ENCODE measurements at places on chromosomes 11 and 22. TPM values are rescaled to one million over a fixed set of nuclear protein-coding genes. Genes with fewer than 3 reads are reported as not detected.

CCDC116 gene
- total RNA-seq, result 0.06 TPM

MS4A7 gene
- not detected for total RNA-seq

CSNK2A3 gene
- total RNA-seq, result 1.9 TPM

RAG2 gene
- not detected for total RNA-seq

WNT11 gene
- total RNA-seq, result 2.9 TPM

SGSM1 gene
- 1.1 TPM for total RNA-seq

C11orf52 gene
- 0.33 TPM for total RNA-seq

DCHS1 gene
- 0.15 TPM for total RNA-seq

TRIM29 gene
- 28.0 TPM for total RNA-seq

GRIA4 gene
- total RNA-seq, result not detected

MGAT3 gene
- 1.0 TPM for total RNA-seq

CRYBB2 gene
- 0.13 TPM for total RNA-seq

MS4A6E gene
- not detected for total RNA-seq

ZFTA gene
- total RNA-seq, result 4.7 TPM

WDR74 gene
- 80.4 TPM for total RNA-seq

H19 gene
- 10.4 TPM for total RNA-seq

TBX10 gene
- total RNA-seq, result not detected

ENTHD1 gene
- total RNA-seq, result not detected

USH1C gene
- 1.2 TPM for total RNA-seq

APOL5 gene
- total RNA-seq, result not detected

ATG13 gene
- total RNA-seq, result 47.3 TPM

FAM83F gene
- total RNA-seq, result not detected

OR8A1 gene
- total RNA-seq, result not detected

FOLR1 gene
- total RNA-seq, result 0.24 TPM

APOA5 gene
- not detected for total RNA-seq

SCN4B gene
- total RNA-seq, result 0.08 TPM

OR6A2 gene
- total RNA-seq, result not detected

FAM227A gene
- 0.68 TPM for total RNA-seq

PLAAT4 gene
- total RNA-seq, result 1.5 TPM

DAGLA gene
- 8.6 TPM for total RNA-seq

EMID1 gene
- 0.23 TPM for total RNA-seq

P2RY2 gene
- total RNA-seq, result 11.5 TPM

PAK1 gene
- total RNA-seq, result 20.3 TPM

LGALS12 gene
- total RNA-seq, result not detected

APOC3 gene
- total RNA-seq, result not detected

PTPRCAP gene
- total RNA-seq, result 0.34 TPM

SPDYC gene
- not detected for total RNA-seq

GDPD4 gene
- not detected for total RNA-seq

SYVN1 gene
- total RNA-seq, result 42.1 TPM

SEPTIN3 gene
- total RNA-seq, result 1.2 TPM

ZNF214 gene
- total RNA-seq, result 0.86 TPM

Measured in A549 treated with dexamethasone at 1 μM for 4 hours (cell line).